ENCODE measurements at places on chromosomes 7 and 10. TPM values are rescaled to one million over a fixed set of nuclear protein-coding genes. Genes with fewer than 3 reads are reported as not detected.

AKR1C3 gene
- total RNA-seq, result 24.0 TPM

GOLGA7B gene
- total RNA-seq, result 0.26 TPM

BTBD16 gene
- total RNA-seq, result not detected

CPA1 gene
- not detected for total RNA-seq

ANXA8 gene
- total RNA-seq, result 0.69 TPM

IDI2 gene
- total RNA-seq, result not detected

SFXN4 gene
- total RNA-seq, result 23.6 TPM

DNA sequence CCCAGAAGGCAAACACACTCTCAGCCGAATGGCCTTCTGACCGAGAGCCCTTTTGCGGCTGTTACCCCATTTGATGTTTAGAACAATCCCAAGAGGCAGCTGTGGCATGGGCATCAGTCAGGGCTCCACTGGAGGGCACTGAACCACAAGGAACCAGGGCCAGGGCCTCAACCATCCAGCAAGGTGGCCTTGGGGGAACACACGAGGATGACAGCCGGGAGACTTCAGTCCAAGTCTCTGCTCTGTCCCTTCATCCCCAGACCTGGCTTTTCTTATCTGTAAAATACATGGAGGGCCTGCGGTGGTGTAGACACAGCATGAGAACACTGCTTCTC lies 63.6 kb upstream of the INSIG1 start:
- no peak for DNase-seq

GRCh38 chr10:106181501-106181900 lies 983.0 kb downstream of the SORCS1 start:
- DNase-seq, result no peak

DNA sequence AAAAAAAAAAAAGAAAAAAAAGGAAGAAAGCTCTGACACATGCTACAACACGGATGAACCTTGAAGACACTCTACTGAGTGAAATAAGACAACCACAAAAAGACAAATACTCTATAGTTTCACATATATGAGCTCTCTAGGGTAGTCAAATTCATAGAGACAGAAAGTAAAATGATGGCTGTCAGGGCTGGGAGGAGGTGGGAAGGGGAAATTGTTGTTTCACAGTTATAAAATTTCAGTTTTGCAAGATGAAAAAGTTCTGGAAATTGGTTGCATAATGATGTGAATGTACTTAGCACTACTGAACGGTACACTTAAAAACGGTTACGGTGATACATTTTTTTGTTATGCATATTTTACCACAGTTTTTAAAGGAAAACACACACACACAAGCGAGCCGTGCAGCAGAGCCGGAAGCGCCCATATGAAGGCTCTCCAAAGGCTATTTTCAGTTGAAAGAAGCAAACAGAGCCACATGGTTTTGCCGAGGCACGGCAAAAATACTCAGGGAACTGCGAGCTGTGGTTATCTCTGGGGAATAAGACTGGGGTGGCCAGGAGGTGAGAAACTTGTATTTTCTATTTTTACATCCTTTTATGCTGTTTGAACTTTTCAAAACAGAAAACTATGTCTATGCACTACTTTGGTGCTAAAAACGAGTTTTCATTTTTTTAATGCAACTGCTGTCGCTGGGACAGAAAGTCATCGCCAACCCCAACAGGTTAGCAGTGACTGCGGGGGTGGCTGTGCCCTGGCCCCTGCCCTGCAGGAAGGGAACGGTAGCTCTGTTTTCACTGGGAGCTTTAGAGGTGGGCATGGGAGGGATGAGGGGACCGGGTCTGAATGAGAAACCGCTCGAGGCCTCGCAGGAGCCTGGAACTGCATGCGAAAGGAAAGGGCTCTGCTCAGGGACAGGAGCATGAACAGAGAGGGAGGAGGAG lies 132.9 kb downstream of the OAT start:
- no peak for DNase-seq

DNA sequence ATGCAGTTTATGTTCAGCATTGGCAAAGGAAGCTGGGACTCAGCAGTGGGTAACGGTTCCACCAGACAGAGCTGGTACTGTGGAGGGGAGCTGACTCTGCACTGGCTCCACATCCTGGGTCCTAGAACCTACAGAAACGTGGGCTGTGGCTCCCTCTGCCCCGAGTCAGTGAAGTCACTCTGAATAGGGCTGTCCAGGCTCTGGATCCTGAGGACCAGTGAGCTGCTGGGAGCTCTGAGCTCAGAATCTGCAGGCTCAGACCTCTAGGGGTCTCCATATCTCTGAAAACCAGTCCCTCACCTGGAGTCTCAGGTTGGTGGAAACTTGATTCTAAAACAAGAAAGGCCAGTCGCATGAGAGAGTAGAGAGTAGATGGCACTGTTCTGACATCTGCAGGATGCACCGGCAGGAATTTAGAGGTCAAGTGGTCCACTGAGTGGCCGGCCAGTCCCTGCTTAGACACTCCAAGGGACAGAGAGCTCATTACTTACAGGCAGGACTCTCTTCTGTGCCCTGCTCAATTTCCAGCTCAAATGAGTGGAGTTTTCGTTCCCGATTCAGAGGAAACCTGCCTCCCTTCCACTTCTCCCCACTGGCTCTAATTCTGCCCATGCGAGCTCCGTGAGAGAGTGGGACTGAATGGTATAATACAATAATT lies 18.6 kb downstream of the NPFFR1 start:
- DNase-seq, result peak; percentile 77

DNA sequence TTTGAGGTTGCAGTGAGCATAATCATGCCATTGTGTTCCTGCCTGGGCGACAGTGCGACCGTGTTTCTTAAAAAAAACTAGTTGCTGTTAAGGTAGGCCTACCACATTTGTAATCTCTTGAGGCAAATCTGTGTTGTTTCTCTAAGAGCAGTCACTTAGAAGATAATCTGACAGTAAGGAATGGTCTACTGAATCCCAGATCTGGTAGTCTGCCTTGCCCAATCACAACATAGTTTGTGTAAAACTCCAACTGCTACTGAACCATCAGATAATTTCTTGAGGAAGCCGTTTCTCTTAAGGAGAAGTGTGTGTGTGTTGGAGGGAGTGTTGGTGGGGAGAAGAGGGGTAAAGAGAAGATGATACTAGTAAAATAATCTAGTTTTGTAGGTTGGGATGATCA lies 5.0 kb downstream of the NRF1 start:
- DNase-seq, result no peak

- DNase-seq, result peak; percentile 83
Measured at GRCh38 chr10:110774069-110775019, 97.4 kb upstream of the PDCD4 start.

DNA sequence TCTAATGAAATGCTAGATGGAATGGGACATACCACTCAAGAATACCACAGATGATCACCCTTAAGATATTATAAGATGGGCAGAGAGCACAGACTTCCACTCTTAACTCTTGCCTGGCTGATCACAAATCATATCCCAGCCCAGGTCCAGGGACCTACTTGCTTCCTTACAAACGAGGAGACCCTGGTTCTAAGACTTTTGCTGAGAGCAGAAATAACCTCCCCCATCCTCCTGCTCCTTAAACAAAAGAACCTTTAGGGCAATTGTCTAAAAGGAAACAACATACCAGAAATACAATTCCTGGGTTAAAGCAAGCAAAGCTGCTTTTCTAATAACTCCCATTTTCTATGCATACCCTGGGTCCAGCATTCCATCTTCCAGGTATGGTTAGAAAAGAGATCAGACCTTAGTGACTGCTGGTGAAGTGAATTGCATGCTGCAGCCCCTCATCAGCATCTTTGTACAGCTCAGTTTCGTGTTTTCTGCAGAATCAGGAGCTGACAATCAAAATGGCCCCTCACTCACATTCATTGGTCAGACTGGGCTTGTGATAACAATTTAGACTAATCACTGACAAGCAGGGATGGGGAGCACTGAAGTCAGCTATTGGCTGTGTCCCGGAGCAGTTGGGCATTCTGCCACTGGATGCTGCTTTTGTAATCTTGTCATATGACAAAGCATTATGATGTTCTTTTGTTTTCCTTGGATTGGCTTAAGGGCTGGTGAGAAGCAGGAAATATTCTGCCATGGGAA lies 14.6 kb downstream of the IFIT3 start:
- DNase-seq, result no peak

GRCh38 chr10:26739071-26739631 lies 41.6 kb downstream of the PDSS1 start:
- no peak for DNase-seq

DNA sequence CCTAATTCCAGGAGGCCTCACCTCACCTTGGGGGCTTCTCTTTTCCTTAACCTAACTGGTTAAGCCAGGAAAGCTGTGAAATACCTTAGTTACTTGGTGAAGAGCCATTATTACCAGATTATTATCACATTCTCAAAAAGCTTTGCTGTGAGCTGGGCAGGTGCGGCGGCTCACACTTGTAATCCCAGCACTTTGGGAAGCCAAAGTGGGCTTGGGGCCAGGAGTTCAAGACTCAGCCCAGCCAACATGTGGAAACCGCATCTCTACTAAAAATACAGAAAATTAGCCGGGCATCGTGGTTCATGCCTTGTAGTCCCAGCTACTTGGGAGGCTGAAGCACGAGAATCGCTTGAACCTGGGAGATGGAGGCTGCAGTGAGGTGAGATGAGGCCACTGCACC lies 102.4 kb upstream of the KLF6 start:
- DNase-seq, result no peak

GRCh38 chr10:28332726-28333125 lies 29.9 kb upstream of the MPP7 start:
- no peak for DNase-seq

DNA sequence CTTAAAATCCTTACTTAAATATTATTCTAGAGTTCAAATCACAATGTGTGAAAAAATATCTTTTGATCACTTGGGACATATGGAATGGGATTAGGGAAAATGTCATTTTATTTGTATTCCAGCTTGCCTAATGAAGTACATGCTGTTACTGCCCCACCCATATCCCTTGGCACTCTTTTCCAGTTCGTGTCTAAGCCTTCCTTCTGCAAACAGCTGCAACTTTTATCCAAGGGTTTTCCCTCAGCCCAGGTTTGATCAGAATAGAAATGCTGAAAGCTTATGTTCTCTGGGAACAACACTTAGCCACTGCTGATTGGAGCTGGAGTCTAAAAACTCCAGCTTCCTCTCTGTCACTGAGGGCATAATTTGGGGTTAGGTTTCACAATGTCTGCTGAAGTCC lies 214.1 kb upstream of the FAM3C start:
- no peak for DNase-seq

DNA sequence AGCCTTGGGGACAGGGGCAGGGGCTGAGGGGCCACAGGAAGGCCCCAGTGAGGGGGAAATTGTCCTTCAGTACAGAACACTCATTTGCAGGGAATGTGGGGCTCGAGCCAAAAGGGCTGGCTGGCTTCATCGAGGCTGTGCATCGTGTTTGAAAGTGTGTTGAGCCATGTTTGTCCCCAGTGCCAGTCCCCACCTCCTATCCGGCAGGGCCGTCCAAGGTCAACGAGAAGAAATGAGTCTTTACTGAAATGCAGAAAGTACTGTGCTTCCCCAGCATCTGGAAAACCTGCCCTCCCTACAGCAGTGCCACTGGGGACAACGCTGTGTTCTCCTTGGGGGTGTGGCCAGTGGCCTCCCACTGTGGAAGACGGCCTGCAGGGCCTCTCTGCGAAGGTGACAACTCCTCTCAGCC lies 214.1 kb downstream of the KLF6 start:
- DNase-seq, result no peak

GRCh38 chr7:43528576-43529354 lies 54.1 kb upstream of the STK17A start:
- no peak for DNase-seq

DNA sequence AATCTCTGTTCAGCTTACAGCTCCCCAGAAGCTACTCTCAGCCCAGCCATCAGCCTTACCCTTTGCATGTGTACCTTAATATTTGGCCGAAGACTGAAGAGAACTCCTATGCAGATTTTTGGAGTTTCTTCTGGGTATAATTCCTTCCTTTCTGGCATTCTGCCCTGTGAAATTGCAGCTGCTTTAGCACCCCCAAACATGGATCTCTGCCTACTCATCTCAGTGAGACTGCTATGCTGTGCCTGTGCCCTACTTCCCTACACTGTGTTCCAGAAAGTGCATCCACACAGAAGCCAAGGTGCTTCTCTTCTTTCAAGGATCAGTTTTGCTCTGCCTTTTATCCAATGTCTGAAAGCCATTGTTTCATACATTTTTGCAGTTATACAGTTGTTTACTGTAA lies 81.6 kb downstream of the NPY start:
- no peak for DNase-seq

- no peak for DNase-seq
Measured at GRCh38 chr7:69922026-69922803, 323.9 kb downstream of the AUTS2 start.

DNA sequence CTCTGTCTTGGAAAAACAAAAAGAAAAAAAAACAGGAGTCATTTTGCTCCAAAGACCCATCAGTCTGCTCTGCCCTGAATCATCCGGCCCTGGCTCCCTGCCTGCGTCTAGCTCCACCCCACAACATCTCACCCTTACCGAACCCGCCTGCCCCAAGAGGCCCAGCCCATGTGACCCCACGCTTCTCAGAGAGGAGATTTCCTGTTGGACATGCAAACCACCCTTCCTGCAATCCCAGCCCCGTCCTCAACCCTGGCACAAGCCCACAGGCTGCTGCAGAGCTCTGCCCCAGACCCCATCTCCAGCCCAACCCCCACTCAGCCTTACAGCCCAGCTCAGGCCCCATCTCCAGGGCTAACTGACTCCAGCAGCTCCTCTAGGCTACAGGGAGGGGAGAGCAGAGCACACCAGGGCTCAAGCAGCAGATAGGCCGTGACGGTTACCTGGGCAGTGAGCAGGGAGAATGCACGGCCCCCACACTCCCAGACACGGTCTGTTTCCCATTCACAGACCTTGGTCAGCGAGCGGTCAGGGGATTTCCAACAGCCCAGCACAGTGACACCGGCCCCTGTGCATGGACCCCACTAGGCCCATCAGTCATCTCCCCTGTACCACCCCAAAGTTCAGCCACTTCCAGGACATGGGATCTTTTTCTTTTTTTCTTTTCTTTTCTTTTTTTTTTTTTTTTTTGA lies 69.9 kb upstream of the GTF2I start:
- peak; percentile 83 for DNase-seq

DNA sequence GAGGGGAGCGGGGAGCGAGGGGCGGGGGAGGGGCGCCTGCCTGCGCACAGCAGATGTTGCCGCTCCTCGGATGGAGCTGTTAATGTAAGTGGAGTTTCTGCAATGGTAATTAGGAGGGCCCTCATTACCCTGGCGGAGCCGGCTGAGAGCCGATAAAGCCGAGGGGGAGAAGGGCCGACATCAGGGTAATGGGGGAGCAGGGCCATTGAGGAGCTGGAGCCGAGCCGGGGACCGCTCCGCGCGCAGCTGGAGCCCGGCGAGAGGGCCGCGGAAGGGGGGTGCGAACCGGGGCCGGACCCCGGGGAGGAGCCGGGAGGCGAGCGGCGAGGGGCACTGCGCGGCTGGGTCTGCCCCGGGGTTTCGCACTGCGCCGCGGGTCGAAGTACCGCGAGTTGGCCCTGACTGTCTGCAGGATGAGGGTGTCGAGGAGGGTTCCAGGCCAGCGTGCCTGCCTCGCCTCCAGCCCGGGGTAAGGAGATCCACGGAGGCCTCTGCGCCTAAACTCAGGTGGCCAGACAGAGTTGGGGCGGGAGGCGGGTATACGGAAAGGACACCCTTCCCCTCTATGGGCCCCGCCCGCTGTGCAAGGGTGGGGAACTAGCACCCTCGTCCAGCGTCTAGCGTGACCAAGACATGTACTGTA lies 55.0 kb upstream of the LBX1 start:
- no peak for DNase-seq

All from PC-3 (cell line).